Activated CD4-positive, alpha-beta memory T cell treated with anti-CD3 and anti-CD28 coated beads for 36 hours (primary cell): ENCODE measurements at places on chromosomes 4 and X.

GRCh38 chr4:110104661-110105060 is 93.8 kb downstream of the ELOVL6 start:
- H3K36me3 ChIP-seq, result peaks cover 5% of the 10 kb centered on the region
- H3K27ac ChIP-seq, result no peak overlapping the region
- H3K4me1 ChIP-seq, result peaks cover 2% of the 10 kb centered on the region
- H3K4me3 ChIP-seq, result no peak overlapping the region
- no peak for DNase-seq

DNA sequence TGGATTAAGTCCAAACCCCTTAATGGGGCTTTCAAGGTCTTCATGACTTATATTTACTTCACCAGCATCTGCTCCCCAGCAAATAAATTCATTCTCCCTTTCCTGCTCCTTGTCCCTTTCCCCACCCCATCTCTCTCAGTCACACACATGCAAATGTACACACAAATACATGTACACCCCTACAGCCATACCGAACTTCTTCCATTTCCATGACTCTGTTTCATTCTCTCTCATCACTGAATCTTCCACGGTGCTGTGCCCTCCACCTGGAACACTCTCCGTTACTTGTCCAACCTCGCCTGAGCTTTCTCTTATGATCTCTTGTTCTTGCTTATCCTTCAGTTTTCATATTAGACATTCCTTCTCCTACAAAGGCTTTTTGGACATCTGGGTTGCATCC is 22.0 kb upstream of the RPA4 start:
- no peaks in the 10 kb centered on the region for H3K4me1 ChIP-seq
- H3K27ac ChIP-seq, result no peak overlapping the region
- H3K36me3 ChIP-seq, result no peaks in the 10 kb centered on the region
- H3K4me3 ChIP-seq, result no peak overlapping the region

- no peak overlapping the region for H3K4me3 ChIP-seq
- no peak for DNase-seq
- no peaks in the 10 kb centered on the region for H3K36me3 ChIP-seq
- H3K4me1 ChIP-seq, result no peaks in the 10 kb centered on the region
- H3K27ac ChIP-seq, result no peak overlapping the region
These were observed 480.1 kb upstream of the FTHL17 start for GRCh38 chrX:31551913-31552312.

DNA sequence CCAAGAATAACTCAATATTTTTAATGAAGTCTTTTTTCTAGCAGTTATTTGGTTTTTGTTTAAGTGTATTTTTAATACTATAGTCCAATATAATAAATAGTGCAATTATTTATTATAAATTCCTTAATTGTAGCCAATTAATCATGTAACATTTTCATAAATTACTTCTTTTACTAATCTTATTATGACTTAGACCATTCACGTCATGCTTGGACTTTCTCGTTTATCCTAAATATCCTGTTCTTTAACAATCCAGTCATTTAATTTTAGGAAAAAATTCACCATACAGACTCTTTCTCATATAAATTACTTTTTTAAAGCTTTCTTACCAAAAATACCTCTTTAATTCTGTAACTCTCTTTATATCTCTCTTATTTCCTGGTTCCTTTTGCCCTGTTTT is 350.1 kb downstream of the AR start:
- H3K27me3 ChIP-seq, result no peaks in the 10 kb centered on the region
- H3K4me1 ChIP-seq, result no peaks in the 10 kb centered on the region
- DNase-seq, result no peak

DNA sequence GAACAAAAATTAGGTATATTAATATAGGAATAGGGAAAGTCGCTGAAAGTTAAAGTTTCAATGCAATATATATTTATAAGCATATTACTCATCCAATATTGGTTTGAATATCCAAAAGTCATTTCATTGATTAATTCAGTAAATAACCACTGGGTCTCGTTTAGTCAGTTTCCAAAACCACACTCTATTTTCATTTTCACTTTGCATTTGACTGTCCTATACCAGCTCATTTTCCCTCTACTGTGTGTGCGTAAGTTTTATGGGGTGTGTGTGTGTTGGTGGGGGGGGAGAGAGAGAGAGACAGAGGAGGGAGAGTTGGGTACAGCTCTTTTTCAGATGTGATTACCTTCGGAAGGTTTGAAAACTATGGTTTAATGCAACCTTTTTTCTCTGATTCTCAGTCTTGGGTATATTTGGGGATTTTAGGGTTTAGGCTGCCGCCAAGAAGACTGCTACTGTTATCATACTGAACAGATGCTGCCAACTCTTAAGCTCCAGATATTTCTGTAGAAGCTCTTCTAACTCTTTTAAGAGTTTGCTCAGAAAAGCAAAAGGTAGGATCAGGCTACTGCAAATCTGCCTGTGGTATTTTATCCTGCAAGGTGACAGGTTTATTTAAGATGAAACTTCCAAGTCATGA is 1427.4 kb downstream of the PCDH7 start:
- no peaks in the 10 kb centered on the region for H3K36me3 ChIP-seq
- no peak for DNase-seq
- no peaks in the 10 kb centered on the region for H3K4me1 ChIP-seq
- H3K4me3 ChIP-seq, result no peak overlapping the region
- no peak overlapping the region for H3K27ac ChIP-seq

GRCh38 chrX:145003443-145003842 is 243.9 kb upstream of the SPANXN1 start:
- DNase-seq, result no peak
- H3K4me1 ChIP-seq, result no peaks in the 10 kb centered on the region
- no peaks in the 10 kb centered on the region for H3K36me3 ChIP-seq
- no peak overlapping the region for H3K27ac ChIP-seq
- no peaks in the 10 kb centered on the region for H3K27me3 ChIP-seq
- H3K4me3 ChIP-seq, result no peak overlapping the region

DNA sequence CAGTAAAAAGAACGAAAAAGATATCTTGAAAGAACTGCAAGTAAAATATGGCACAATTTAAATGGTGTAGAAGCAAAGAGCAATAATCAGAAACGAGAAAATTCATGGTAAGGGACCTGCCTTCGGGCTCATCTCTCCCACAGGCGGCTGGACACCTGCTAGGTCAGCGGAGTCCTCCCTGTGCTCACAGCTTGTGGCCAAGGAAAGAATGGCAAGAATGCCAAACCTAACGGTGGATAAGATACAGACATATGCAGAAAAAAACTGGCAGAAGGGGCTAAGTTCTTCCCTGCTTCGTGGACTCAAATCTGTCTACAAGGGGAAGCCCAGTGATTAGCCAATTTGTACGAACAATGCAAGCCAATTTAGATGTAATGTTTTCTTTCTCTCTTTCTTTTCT is 152.1 kb upstream of the VCX start:
- H3K4me3 ChIP-seq, result no peak overlapping the region
- no peak overlapping the region for H3K27ac ChIP-seq
- H3K27me3 ChIP-seq, result no peaks in the 10 kb centered on the region
- no peak for DNase-seq
- H3K4me1 ChIP-seq, result no peaks in the 10 kb centered on the region
